Activated CD4-positive, alpha-beta T cell treated with anti-CD3 and anti-CD28 coated beads, Interleukin-2, Interleukin-4, amounts not matched to agents 100 ng/mL and 50 ng/mL, durations not matched to agents 16 hours and 8 hours (primary cell): ENCODE measurements at places on chromosomes 7 and 10.
A peak's percentile ranks its signal among the peaks of the same experiment; 100 is the strongest.

- DNase-seq = no peak
Measured at GRCh38 chr7:97128736-97129135, 11.2 kb downstream of the SDHAF3 start.

GRCh38 chr7:72028267-72028666 is 383.9 kb downstream of the CALN1 start:
- DNase-seq = no peak

DNA sequence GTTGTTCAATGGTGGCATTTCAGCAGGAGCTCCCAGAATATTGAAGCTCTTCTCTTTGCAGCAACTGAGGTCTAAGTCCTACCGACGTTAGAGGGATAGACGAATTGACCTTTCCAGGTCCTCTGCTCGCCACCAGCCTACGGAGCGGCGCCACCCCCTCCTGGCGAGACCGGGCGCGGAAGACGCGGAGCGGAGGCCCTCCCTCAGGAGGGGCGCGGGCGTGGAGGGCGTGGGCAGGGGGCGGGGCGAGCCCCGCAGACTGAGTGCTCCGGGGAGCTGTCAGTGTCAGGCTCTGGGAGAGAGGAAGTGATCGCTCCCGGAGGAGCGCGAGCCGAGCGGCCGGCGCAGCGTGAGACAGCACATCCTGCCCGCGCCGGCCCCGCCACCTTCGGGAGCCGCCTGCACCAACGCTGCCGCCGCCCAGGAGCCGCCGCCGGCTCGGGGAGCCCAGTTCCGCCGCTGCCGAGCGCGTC is at the start of gene DYNC1I1:
Gene DYNC1I1, plus strand, starts transcription at position 257 of the 473 bp plus-strand sequence. CDS start 32,176 bp downstream, outside the sequence.
- peak; percentile 19 for DNase-seq

DNA sequence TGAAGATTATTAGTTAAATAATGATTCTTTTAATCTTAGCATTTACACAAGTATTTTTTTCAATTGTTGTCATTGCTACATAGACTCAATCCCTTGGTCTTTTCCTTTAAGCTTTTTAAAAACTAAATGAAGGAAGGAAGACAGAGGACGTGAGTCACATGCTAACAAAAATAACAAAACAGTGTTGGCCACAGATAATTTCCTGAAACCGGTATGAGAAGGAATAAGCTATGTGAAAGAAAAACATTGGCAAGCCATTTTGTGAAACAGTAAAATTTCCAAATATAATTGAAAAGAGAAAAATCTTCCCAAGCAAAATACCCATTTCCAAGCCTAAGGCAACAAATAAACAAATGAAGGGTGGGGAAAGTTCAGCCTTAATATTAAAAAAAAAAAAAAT is 223.0 kb downstream of the AHR start:
- DNase-seq = no peak

- no peak for DNase-seq
Measured at GRCh38 chr7:2921653-2922347, 77.7 kb upstream of the GNA12 start.

DNA sequence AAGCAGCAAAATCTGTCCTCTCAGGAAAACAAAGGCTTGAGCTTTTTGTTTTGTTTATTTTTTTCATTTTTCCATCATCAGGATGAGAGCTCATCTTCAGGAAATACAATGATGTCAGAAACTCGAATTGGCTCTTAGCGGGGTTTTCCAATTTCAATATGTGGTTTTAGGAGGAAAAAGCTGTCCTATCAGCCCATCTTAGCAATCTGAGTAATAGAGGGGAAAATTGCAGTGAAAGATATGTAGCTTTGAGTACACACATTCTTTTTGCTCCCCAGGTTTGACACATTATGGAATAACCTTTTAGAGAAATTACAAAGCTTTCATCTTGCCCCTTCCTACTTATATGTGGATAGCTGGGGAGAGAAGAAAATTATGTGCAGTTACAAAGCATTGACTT is 113.6 kb upstream of the MYO3A start:
- DNase-seq = no peak

DNA sequence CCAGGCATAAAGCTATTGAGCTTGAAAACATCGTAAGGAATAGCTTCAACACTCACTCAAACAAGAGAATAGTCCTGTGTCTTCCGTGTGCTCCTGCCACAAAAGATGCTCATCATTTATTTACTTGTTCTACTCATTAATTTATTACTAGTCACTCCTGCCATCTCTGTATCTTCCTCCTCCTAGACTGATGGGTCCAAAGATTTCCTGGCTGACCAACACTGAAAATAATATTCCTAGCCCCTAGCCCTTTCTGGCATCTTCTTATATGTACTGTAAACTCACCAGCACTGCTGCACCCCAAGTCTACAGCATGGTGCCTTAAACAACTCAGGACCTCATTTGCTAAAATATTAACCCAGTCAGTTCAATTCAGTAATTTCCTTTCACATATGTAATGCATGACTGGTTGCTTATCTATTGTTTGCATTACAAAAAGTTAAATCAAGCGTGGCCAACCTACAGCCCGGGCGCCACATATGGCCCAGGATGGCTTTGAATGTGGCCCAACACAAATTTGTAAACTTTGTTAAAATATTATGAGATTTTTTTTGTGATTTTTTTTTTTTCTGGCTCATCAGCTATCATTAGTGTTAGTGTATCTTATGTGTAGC is 86.7 kb upstream of the GSDME start:
- DNase-seq = no peak

DNA sequence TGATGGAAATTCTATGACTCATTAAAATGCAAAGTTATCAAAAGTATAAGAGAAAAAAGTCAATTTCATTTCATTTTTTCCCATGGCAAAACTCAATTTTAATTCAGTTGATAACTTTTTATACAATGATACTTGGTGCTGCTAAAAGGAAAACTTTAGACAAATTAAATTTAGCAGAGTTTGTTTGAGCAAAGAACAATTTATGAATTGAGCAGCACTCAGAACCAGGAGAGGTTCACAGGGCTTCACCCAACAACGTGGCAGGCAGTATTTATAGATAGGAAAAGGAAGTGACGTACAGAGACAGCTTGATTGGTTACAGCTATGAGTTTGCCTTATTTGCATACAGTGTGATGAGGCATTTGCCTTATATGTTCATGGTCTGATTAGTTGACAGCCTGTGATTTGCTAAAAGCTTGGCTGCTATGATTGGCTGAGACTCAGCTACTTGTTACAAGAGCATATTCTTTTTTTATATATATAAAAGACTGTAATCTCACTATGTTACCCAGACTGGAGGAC is 157.2 kb upstream of the CELF2 start:
- DNase-seq = no peak

DNA sequence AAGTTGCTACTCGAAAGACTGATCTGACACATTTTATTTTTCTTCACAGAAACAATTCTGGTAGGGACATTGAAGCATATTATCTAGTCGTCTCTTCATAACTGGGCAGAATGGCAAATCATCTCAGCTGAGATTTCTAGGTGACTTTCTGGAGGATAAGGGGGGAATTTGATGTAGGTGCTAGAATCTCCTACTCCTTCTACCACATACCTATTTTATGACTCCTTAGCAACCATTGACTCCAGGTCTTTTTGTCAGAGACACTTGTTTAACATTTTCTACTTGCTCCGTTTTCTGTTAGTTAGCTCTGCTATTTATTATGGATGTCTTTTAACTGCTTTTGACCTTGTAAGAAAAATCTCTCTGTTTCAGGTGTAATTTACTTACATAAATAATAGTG is 380.9 kb upstream of the SEMA3C start:
- no peak for DNase-seq

GRCh38 chr7:43535810-43536585 is 46.9 kb upstream of the STK17A start:
- no peak for DNase-seq

GRCh38 chr7:50633414-50633710 is 68.2 kb upstream of the DDC start:
- no peak for DNase-seq

DNA sequence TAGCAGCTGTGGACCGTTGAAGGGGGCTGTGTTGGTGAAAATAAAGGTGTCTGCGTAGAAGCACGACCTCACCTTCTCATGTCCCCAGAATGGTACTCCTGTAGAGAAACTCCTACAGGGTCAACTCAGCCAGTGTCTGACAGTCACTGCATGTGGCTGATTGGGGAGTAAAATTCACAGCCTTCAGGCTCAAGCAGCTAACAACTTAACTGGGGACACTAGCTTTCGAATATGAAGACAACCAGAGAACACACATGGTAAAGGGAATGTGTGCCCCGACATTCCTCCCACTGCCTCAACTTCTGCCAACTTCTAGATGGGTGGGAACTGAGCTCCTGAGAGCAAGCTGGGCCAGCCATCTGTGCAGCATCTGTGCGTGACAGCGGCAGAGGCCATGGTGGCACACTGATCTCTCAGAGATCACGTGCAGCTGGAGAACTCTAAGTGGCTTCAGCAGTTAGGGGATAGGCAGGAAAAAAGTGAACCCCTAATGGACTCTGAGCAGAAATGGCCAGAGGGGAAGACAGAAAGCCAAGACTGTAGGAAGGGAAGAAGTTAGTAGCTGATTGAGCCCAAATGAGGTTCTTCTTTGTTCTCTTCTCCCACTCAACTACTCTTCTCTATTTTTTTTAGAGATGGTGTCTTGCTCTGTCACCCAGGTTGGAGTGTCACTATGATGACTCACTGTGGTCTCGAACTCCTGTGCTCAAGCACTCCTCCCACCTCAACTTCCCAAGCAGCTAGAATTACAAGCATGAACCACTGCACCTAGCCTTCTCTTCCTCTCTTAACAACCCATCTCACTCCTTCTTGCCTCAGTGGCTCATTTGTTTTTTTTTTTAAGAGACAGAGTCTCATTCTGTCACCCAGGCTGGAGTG is 280.8 kb downstream of the ZEB1 start:
- DNase-seq = no peak

DNA sequence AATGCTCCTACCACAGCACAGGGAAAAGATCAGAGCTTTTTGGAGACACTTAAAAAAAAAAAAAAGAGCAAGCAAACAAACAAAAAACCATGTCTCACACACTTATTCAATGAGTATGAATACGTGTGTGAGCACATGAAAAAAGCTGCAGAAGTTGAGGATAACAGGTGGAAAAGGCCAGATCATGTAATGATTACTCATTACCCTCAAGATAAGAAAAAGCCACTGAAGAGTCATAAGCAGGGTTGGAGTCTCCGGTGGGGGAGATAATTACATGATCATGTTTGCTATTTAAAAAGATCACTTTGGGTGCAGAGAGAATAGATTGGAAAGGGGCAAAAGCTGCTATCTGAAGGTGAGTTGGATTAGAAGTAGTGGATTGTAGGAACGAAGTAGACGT is 77.0 kb downstream of the POU6F2 start:
- no peak for DNase-seq

GRCh38 chr10:121062115-121062514 is 211.0 kb downstream of the WDR11 start:
- no peak for DNase-seq

GRCh38 chr10:73159038-73159648 is 8.7 kb downstream of the ECD start:
- DNase-seq = peak; percentile 50

GRCh38 chr7:140267381-140268226 is 90.8 kb upstream of the KDM7A start:
- DNase-seq = no peak

GRCh38 chr10:112202561-112203241 is 19.1 kb upstream of the GPAM start:
- DNase-seq = peak; percentile 24

DNA sequence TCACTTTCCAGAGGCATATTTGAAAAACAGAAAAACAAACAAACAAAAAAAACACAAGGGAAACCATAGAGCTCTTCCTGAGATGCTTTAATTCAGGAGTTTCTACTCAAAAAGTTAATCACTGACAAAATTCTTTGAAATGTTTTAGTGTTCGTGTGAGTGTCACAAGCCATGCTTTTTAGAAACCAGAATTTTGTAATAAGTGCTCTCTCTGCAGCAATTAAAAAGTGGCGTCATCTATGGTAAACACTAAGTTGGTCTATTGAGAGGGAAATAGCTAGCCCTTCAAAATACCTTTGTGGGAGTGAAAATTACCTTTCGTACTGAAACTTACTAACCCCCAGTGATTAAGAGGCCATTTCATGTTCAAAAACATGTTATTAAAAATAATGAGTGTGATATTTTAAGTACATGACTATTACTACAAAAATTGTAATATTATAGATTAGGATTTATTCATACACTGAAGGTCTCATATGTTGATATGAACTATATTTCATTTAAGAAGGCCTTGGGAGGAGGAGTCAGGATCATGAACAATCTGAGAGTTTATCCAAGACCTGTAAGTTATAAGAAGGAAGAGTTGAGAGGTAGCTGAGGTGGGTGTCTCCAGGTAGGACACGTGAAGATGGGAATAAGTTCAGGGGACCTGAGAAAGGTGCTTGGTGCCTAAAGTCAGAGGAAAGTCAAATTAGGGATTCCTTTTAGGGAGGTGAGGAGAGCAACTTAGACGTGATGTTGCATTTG is 94.6 kb downstream of the PPP1R9A start:
- DNase-seq = no peak

DNA sequence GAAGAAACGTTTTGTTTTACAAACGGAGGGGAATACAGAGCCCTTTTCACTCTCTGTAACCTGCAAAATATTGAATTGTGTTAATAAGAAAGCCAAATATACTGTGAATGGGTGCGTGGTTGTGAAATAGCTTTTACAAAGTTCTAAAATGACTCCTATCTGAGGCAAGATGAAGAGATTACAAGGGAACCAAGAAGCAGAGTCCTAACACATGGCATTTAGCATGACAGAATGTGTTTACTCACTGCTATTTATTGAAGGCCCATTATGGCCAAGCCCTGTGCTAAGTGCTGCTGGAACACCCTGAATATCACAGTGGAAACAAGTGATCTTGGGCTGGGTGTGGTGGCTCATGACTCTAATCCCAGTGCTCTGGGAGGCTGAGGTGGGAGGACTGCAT is 12.9 kb downstream of the JCAD start:
- no peak for DNase-seq

- DNase-seq = no peak
Measured at GRCh38 chr10:73873838-73874215, 528 bp downstream of the CAMK2G start.

DNA sequence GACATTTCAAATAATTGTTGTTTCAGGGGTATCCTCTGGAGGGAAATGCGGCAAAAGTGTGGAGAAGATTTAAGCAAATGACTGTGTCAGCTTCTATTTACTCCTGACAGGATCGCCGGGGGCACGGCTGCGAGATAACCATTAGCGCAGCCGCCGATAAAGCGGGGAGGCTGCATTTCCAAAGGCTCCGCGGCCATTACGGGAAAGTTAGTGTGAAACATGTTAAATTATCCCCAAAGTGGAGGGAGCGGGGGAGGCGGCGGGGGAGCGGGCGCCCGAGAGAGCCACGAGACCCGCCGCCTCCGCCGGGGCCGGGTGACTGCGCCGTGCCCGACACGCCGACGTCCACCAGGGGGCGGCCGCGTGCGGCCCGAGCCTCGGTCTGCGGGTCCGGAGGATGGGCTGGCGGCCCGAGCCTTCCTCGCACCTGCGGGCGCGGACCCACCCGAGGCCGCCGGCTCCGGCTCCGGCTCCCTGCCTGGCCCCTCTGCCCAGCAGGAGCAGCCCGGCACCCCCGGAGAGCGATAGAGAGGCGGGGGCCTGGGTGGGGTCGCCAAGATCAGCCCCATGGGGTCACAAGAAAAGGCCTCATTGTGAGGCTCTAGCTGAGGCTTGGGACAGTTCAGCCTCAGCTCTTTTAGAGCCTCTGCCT is 74.4 kb upstream of the PAX2 start:
- DNase-seq = peak; percentile 66

GRCh38 chr10:43251419-43252165 is 15.3 kb downstream of the RASGEF1A start:
- no peak for DNase-seq

GRCh38 chr10:18229826-18230225 is 89.6 kb downstream of the CACNB2 start:
- no peak for DNase-seq

GRCh38 chr7:31710171-31710570 is 23.2 kb downstream of the PPP1R17 start:
- no peak for DNase-seq
